ENCODE measurements at places on chromosomes 2 and 18.

DNA sequence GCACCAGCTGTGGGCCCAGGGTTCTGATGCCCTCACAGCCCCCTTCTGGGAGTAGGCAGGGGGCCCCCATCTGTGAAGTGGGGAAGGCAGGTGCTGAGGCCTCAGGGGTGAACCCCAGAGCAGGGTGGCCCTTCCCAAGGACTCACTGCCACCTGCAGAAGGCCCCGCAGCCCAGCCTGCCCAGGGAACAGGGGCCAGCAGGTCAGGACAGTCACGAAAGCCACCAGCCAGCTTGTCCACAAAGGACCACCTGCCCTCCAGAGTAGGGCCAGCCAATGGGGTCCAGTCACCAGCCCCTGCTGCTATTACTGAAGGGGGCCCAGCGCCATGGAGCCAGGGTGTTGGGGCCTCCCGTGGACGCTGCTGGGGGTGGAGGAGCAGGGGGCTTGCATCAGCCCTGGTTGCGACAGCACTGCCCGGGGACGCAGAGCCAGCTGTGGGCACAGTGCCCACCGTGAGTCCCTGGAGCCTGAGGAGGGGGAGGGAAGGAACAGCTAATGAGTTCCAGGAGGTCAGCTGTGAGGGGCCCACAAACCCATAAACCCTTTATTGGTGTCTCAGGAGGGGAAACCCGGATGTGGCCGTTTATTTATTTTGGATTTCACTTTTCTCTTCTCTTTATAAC is 11.5 kb upstream of the SNED1 start:
- no peak for DNase-seq

- DNase-seq, result no peak
Observed at GRCh38 chr2:210299866-210300373, 15.1 kb downstream of the MYL1 start.

- no peak for DNase-seq
Observed at GRCh38 chr2:121120991-121121390, 164.0 kb downstream of the TFCP2L1 start.

GRCh38 chr2:39265315-39265714 is 21.5 kb upstream of the CDKL4 start:
- no peak for DNase-seq

DNA sequence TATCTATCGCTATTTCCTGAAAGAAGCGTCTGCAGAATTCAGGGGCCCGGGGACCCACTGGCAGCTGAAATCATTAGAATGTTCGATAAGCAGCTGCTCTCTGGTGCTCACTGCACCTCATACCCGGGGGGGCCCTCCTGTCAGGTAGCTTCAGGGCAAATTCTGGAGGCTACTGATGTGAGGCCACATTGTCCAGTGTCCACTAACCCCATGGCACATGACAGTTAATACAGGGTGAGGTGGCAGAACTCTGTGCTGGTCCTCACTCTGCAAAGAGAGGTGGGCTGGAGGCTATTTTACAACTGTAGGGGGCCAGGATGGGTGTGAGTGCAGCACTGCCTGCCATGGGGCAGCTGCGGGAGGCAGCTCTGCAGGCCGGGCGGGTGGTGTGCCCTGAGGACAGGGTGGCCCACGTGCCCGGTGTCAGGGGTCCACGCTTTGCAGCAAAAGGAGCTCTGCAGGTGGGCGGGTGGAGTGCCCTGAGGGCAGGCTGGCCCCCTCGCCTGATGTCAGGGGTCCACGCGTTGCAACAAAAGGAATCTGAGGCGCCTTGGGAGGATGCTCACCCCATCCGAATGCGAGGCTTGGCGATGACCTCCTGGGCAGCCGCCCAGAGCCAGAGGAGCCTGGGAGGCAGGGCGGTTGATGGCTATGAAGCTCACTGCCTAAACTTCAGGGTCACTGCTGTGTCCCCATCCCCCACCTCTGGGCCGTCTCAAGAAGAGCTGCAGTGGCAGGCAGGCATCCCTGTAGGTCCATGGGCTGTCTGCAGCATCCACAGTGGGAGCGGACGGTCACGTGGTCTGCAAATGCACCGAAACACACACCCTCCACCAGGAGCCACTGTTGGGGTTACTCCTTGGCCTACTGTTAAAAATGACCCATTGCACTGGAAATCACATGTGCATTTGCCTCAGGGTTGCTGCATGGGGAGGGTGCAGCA is 207.0 kb upstream of the SALL3 start:
- no peak for DNase-seq

- no peak for DNase-seq
Observed at GRCh38 chr2:101431486-101431885, 43.4 kb downstream of the RFX8 start.

DNA sequence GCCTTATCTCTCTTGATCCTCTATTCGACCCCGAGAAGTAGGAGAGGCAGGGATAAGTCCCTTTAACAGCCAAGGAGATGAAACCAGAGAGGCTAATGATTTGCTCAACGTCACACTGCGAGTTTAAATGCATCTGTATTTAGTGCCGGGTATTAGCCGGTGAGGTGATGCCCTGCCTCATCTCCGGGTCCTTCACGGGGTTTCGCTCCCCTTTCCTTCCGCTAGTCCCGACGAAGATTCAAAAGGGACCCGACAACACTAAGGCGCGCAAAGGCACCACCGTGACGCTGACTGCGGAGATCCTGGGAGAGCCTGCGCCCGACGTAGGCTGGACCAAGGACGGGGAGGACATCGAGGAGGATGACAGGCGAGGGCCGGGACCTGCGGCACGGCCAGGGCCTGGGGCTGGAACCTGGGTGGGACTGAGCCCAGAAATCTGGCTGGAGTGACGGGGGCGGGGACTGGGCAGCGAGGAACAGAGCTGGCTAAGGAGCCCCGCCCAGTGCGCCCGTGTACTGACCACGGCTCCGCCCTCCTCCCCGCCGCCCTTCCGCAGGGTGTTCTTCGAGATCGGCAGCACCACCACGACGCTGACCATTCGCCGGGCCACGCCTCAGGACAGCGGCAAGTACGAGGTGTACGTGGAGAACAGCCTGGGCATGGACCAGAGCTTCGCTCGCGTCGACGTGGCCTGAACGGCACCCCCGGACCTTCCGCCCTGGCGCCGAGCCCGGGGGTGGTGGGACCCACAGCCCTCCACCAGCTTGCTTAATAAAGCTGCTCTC is 1.0 kb upstream of the GMPPA start:
- DNase-seq, result no peak

DNA sequence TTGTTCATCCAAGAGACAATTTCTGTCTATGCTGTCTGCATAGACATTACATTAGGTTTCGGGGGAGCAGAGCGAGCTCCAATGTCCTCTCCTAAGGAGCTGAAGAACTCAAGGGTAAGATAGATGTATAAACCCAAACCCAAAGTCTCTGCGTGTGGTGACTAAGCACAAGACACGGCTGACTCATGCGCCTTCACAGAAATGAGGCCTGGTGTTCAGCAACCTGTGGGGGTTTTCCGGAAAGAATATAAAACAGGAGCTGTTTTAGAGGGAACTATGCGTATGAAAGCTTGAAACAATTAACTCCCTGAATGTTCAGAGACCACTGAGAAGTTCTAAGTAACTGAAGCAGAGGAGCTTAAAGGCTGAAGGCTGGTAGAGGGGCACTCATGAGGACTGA is 154.7 kb downstream of the SOX11 start:
- DNase-seq, result no peak

GRCh38 chr2:226796840-226797288 is 2.8 kb downstream of the IRS1 start:
- DNase-seq, result no peak

DNA sequence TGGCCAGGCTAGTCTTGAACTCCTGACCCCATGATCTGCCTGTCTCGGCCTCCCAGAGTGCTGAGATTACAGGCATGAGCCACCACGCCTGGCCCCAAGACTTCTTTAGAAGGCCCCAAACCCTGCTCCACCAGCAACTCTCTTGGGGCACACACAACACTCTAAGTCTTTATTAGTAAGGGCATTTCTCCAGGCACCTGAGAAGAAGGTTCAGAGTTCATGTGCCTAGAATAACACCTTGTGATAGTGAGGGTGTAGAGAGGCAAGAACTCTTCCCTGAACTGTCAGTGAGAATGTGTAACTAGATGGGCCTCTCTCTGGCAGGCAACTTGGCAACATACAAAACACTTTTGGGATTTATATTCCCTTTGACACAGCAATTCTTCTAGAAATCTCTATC is 43.8 kb downstream of the SH2D6 start:
- no peak for DNase-seq

GRCh38 chr2:135409436-135409835 is 121.6 kb downstream of the ZRANB3 start:
- no peak for DNase-seq

Data from stimulated activated CD8-positive, alpha-beta memory T cell treated with anti-CD3 and anti-CD28 coated beads, Interleukin-12 subunit alpha, Interleukin-12 subunit beta, amount 100 ng/mL, for 1 hour (primary cell).